ENCODE measurements at places on chromosomes 7 and 10.

GRCh38 chr7:85021101-85021704 lies 165.7 kb downstream of the SEMA3D start:
- no peak for DNase-seq

DNA sequence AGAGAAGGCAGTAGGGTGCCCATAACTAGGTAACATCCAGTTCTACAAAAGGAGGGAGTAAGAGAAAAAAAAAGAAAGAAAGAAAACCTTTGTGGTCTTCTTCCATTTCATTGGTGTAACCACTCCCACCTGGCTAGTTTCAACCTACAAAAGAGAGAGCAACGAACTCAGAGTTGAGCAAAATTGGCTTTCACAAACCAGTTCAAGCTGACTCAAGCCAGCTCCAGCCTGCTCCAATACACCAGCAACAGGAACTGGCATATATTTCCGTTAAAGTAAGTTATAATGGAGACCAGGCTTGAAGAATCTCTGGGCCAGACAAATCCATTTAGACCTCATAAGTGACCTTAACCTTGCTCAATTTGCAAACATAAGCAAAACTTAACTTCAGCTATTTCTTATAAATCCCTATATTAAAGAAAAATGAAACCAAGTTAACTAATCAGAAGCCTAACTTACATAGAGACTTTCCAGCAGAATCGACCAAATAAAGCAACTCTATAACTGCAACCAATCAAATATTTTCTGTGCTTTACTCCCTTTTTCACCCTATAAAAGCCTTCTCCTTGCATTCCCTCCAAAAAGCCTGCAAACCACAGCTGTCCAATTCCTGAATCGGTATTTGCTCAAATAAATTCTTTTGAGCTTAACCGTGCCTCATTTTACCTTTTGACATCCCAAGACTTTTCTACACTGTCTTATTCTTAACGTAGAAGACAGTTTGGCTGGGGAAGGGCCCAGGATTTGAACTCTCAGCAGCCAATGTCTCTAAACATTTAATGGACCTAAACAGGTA lies 10.1 kb downstream of the ANKRD22 start:
- DNase-seq = no peak

DNA sequence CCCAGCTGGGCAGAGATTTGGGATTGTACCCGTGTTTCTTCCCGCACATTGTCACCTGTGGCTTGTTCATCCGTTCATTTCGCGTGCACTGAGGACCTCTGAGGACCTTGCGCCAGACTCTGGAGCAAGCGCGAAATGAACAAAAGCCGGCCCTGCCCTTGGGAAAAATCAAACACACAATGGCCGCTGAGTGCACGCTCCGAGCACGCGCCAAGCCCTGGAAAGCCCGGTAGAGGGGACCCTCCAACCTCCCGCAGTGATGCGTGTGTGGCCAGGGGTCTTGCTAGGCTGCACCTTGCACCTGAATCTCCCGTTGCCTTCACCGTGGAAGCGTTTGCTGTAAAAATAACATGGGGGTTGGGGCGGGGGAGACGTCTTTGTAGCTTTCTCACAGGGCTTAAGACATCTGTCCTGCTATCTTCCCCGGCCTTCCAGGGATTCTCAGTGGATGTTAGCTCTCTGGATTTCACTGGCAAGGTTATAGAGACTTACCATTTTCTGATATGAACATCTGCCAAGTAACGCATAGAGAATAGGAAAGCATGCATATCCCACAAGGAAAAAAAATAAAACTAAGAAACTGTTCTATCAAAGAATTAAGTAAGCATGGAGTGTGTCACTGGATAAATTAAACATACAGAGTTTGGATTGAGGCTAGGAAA lies 37.3 kb downstream of the ZNF777 start:
- DNase-seq = no peak

DNA sequence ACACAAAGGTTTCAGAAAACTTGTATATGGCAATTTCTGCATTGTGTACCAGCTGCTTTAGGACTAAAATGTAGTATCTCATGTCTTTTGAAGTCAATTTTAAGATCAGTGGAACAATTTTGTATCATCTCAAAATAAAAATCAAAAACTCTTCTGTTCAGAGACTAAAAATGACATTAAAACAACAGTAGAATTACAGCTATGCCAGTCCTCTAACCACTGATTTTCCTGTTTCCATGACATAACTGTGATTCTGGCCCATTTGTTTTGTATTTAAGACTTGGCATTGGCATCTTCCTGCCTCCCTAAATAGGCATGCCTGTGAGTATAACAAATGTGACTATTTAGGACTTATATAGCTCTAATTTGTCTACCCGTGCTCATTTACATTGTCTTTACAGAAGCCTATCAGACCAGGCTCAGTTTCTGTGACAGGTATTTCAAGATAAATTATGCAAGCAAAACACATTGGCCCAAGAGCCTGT lies 29.1 kb upstream of the VPS41 start:
- no peak for DNase-seq

DNA sequence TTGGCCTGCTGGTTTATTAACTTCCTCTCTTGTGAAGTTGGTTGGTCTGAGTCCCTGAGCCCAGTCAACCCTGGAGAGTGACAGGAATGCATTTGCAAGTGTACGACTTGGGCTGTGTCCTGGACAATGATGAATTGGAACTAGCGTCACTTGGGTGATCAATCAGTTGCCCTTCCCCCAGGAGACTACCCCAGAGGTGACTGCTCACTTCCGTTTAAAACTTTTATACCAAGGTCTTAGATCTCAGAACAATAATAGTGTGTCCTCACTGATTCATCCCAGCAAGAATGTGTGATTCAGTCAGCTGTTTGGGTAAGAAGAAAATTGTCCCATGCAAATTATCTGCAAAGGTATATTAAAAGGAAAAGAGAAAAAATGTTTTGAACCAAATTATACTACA lies 102.9 kb upstream of the ARMC3 start:
- DNase-seq = no peak

DNA sequence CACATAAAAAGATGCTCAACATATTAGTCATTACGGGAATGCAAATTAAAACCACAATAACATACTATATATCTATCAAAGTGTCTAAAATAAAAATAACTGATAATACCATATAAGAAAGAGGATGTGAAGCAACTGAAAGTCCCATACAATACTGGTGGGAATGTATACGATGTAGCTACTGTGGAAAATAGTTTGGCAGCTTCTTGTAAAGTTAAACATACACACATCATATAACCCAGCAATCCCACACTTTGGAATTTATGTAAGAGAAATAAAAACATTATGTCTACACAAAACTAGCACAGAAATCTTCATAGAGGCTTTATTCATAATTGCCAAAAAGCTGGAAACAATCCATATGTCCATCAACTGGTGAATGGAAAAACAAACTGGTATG lies 10.5 kb upstream of the COMMD3 start:
- no peak for DNase-seq

DNA sequence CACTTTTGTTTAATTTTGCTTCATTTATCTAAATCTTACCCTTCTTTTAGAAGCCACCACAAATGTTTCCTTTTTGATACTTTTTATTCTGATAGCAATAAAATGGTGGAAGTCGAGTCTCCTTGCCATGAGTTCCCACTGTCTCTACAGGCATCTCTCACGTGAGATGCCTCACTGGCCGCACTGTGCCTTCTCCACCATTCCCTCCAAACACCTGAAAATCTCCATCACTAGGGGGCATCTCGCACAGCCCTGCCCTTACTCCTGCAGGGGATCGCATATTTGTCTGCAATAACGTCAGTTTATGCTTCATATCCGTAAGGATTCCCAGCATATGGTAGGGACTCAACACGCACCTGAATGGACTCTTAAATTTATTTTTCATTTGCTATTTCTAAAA lies 56.3 kb upstream of the NCAPG2 start:
- no peak for DNase-seq

DNA sequence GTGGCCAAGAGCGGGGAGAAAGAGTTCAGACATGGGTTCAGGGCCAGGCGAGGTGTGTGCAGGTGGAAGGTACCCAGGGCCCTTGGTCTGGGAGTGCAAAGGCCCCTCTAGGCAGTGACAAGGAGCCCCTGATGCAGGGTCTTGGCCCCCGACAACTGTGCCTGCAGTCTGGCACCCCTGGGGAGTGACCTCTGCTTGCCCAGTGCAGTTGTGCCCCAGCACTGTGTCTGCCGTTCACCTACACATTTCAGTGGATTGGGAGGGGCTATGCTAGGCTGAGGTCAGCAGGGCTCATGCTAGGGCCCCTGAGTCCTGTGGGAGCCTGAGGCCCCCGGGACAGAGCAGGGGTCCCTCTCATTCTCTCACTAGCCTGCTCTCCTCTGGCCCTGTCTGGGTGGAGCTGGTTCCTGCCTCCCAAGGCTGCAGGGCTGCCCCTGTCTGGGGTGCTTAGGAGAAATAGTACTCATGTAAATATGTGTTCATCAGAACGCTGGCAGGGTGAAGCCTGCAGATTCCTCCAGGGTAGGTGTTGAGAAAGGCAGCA lies 550.4 kb downstream of the TCERG1L start:
- no peak for DNase-seq

- no peak for DNase-seq
These were observed 69.7 kb downstream of the CD36 start for GRCh38 chr7:80708123-80708522.

DNA sequence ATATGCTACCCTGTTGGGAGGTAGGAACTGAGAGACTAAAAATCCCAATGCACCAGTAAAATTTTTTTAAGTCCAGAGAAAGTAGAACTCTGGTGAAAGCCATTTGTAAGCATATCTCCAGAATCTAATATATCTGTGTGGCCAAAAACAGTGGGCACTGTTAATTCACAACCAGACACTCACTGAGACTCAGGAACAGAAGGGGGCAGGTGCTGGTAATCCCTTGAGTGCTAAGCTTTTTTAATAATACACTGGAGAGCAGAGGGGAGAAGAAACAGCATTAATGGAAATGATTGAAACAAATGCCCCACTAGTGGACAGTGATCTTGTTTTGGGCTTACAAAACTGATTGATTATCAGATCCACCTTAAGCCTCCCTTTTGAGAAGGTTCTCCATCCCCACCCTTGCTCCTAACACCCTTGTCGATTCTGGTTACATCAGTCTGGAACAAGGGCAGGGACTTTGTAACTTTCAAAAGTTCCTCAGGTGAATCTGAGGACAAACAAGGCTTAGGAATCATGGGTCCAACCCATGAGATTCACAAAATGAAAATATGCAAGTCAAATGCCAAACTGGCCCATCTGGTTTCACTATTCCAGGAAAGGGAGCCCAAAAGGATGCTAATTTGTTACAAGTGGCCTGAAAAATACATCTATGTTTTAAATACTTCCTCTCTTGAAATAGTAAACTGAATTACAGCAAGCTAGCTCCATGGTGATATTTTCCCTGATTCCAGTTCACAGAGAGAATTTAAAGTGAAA lies 29.7 kb downstream of the PLXNA4 start:
- no peak for DNase-seq

GRCh38 chr7:20304366-20304765 lies 26.3 kb upstream of the ITGB8 start:
- no peak for DNase-seq

Measured in stimulated activated CD4-positive, alpha-beta T cell treated with anti-CD3 and anti-CD28 coated beads, Interleukin-4, amount 100 ng/mL, for 48 hours (primary cell).